Spleen (tissue), 13 donors: ENCODE measurements at places on chromosomes 16 and 17. TPM values are rescaled to one million over a fixed set of nuclear protein-coding genes. Genes with fewer than 3 reads are reported as not detected.

DNA sequence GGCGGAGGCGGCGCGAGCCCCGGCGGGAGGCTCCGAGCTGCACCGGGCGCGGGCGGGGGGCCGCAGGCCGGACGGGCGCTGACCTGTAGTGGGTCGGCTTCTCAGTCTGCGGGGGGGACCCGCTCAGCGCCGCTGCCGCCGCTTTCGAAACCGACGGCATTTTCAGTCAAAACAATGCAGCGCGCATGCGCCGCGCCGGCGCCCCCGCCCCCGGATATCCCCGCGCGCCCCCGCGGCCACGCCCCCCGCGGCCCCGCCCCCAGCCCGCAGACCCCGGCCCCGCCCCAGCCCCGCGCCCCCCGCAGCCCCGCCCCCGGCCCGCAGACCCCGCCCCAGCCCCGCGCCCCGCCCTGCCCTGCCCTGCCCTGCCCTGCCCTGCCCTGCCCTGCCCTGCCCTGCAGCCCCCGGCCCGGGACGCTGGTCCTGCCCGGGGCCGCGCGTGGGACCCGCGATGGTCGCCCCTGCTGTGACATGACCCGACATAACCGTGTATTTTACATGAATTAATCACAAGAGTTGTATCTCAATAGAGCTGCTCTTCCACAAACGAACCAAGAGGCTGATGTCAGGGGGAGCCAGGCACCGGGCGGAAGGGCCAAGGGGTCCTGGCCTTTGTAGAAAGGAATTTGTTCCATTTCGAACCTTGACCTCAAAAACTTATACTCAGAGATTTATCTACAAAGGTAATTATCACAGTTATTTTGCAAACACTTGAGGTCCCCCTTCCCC lies at the start of gene UNKL:
Gene UNKL, minus strand, starts transcription at position 173 of the 729 bp plus-strand sequence. Its CDS starts 13 bp downstream, at position 160.
- DNase-seq: peak; percentile 96

DNA sequence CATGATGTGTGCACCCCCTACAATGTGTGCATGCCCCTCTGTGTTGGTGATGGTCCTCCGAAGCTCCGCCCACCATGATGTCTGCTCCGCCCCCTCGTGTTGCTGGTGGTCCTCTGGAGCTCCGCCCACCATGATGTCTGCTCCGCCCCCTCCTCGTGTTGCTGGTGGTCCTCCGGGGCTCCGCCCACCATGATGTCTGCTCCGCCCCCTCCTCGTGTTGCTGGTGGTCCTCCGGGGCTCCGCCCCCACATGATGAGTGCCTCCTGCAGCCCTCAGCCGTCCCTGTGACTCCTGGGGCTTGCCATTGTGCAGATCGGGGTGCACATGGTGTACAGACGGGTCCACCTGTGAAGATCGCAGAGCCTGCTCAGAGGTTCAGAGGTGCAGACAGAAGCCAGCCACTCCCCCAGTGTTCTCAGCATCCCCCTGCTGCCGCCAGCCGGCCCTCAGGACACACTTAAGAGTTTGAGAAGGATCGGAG lies 129.1 kb upstream of the CHMP6 start:
- peak; percentile 34 for DNase-seq

DNA sequence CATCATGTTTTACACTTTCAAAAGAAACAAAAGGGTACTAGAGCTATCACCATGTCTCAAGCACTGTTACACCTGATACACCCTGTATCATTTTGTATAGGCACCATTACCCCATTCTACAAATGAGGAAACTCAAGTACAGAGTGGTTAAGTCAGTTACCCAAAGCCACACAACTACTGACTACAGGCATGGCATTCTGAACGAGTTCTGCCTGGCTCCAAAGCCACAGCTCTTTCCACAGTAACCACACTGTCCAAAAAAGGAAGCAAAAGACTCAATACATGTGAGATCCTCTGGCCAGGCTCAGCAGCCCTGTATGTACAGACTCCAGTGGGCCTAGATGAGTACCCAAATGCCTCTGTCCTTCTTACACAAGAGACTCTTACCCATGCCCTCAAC lies 4.7 kb downstream of the DYNC1LI2 start:
- no peak for DNase-seq

- no peak for DNase-seq
These were observed 1357.4 kb upstream of the GOT2 start for GRCh38 chr16:60091529-60091928.

GRCh38 chr17:67696853-67697498 lies 20.8 kb upstream of the NOL11 start:
- DNase-seq: no peak

DNA sequence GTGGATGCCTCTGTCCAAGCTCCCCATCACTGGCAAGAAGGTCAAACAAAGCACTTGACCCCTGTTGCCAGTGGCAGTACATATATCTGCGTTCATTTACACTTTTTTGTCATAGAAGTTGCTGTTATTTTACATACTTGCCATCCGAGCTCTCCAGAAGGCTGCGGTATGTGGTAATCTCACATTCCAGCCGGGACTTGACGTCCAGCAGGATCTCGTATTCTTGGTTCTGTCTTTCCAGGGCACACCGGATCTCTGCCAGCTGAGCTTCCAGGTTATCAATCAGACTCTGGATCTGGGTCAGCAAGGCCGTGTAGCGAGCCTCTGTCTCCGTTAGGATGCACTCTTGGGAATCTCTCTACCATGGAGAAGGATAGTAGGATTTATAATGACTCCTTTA lies 6.6 kb downstream of the KRT39 start:
- DNase-seq: no peak

DNA sequence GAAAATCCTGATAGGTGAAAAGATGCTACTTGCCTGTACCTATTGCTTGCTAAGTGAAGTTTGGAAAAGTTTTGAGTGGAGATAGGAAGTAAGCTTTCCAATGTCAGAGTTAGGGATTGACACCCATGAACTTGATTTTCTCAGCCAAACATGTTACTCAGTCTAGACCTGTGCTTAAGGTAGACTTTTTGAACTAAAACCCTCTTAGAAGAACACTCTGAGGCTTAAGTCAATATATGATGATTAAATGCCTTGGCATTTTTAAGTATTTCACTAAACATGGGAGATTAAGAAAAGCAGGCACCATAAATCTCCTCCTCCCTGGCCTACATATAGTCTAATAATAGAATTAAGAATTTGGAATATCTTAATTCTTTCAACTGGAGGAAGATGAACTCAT lies 785.6 kb upstream of the SOX9 start:
- no peak for DNase-seq

DNA sequence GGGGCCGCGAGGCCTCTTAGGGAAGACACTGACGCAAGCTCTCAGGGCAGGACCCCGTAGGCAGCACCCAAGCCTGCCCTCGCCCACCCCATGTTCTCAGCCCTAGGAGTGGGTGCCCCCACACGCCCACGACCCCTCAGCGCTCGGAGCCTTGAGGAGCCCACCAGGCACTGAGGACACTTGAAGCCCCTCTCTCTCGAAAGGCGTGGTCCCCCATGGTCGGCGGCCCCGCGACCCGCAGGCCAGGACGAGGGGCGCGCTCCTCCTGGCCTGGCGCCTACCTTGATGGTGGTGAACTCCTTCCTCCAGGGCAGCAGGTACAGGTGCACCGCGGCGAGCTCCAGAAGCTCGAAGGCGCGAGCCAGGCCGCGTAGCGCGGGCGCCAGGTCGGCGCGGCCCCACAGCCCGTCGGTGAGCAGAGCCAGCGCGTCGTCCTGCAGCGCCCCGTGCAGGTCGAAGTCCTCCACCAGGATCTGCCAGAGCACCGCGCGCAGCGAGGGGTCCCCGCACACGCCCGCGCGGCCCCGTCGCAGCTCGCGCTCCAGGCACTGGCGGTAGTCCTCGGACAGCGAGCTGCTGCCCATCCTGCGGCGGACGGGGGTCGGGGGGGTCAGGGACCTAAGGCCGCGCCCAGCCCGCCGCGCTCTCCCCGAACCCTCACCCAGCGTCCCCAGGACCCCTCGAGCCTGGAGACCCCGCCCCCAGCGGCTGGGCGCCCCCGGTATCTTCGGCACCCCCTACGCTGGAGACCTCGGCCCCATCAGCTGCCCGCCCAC lies 668 bp downstream of the SPATA2L start:
- DNase-seq: peak; percentile 93

- no peak for DNase-seq
These were observed 52.1 kb upstream of the MYOCD start for GRCh38 chr17:12613566-12613965.

PLA2G10 gene
- not detected for total RNA-seq

MYH3 gene
- total RNA-seq: 2.2 TPM

TPPP3 gene
- total RNA-seq: 12.6 TPM

TIGD7 gene
- total RNA-seq: 9.7 TPM
